Activated CD4-positive, alpha-beta T cell treated with anti-CD3 and anti-CD28 coated beads, Interleukin-2, amount 50 U/mL, for 24 hours (primary cell): ENCODE measurements at places on chromosomes 2 and 18.

DNA sequence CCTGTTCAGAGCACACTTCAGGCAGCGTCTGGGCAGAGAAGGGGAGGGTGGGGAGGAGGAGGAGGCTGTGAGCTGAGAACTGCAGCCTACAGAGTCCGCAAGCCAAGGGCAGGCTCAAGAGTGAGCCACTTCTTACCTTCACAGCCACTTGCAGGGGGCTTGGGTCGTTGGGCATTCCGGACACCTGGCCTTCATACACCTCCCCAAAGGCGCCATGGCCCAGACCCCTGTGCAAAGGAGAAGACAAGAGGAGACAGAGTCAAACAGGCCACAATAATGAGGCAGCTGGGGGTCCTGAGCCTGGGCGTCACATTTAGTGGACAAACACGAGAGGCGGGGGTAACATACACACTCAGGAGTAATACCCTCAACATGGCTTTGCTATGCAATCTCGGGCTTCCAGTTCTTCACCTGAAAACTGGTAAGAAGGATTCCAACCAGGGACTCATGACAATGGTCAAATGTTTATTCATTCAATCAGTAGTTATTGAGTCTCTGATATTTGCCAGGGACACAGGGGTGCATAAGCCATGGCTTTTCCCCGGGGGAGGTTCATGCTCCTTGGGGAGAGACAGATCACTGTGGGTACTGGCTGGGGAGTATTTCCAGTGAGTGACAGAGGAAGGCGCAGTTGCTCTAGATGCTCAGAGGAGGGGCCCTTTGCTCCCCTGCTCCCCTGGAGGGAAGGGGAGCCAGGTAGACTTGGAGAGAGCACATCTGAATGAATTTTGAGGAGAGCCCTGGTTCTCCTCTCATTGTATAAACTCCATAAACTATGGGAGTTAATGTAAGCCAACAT, 107.4 kb downstream of the CLIP4 start:
- DNase-seq = no peak

- no peak for DNase-seq
These were observed 22.6 kb upstream of the FZD5 start for GRCh38 chr2:207792244-207792785.

DNA sequence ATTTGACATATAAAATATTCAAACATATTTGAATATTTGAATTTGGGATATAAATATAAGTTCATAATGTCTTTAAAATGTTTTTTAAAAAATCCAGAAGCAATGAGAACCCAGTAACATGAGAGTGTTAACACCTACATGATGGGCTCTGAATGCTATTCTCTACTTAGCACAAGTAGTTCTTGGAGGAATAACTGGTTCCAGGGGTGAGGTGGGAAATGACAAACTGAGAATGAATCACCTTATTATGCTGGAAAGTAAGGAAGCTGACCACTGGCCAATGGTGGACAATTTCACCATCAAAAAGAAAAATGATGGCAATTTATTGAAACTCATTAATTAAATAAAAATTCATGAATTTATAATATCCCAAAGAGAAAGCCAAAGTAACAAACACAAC, 79.6 kb upstream of the NABP1 start:
- DNase-seq = no peak

DNA sequence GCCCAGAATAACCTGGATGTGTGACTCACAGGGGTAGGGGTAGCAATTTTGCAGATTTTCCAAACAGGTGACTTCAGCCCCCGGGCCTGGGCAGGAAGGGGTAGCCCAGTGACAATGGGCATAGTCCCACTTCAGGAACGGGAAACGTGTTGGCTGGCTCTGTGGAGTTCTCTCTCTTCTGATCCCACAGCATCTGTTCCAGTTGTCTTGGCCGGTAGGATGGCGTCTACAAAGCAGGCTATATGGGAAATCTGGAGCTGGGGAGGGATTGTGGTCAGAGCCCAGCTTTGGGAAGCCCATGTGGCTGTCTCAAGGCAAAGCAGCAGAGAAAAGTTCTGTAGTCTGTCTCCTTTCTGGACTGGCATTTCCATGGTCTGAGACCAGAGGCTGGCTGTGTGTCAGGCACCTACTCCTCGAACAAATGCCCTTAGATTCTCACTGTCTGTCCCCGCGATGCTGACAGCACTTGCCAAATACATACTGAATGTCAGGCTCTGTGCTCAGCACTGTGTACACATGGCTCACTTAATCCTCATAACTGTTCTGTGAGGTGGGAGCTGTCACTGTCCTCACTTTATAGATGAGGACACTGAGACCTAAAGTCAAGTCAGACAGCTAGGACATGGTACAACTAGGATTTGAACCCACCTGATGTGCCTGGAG, 17.9 kb upstream of the TMEM214 start:
- no peak for DNase-seq

- no peak for DNase-seq
These were observed 91.5 kb upstream of the PARD3B start for GRCh38 chr2:204453730-204454167.

GRCh38 chr18:23341383-23341782, 111.7 kb upstream of the RIOK3 start:
- DNase-seq = no peak

DNA sequence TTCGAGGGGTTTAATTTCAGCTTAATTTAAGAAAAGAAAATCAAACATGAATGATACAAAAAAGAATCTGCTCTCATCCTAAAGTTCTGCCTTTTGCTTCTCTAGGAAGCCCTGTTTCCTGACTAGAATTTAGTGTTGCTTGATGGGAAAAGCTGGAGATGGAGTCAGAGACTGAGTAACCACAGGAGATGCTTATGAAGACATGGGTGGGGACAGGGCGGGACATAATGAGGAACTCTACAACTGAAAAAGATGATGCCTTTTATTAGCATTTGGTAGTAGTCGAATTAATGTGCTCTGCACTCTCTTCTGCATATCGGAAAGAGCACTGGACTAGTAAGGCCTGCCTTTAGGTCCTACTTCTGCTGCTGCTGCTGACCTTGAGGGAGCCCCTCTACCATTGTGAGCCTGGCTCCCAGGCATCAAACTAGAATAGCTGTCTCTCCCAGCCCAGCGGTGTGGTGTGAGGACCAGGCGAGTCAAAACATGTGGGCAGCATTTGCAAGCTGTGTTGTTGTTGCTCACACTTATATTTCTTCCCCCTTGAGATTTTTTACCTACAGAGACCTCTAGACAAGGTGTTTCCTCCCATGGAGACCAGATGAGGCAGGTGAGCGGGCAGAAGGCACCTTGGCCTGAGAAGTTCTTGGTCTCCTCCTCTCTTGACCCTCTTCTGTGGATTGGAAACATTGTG, 61.5 kb downstream of the INPP4A start:
- no peak for DNase-seq

DNA sequence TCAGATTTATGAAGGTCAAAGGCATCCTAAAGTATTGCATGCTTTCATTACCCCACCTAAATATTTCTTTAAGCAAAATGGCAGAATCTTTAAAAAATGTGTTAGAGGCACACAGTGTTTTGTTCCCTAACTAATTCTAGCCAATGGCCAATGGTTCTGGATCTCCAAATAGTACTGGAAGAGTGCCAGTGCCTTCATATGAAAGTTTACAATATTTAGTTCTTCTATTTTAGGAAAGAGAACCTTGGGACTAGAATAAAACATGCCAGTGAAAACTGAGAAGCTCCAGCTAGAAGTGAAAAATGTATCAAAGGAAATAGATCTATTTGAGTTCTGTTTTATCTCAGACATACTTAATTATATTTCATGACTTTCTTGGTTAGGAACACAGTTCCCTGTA, 37.1 kb downstream of the TACR1 start:
- DNase-seq = no peak

- no peak for DNase-seq
These were observed 135.9 kb downstream of the CYP26B1 start for GRCh38 chr2:72011791-72012190.

GRCh38 chr18:657311-658000, at the start of gene TYMS:
TYMS (plus strand) TSS chr18:657653; CDS start chr18:657743, 90 bp downstream.
- DNase-seq = peak; percentile 14

DNA sequence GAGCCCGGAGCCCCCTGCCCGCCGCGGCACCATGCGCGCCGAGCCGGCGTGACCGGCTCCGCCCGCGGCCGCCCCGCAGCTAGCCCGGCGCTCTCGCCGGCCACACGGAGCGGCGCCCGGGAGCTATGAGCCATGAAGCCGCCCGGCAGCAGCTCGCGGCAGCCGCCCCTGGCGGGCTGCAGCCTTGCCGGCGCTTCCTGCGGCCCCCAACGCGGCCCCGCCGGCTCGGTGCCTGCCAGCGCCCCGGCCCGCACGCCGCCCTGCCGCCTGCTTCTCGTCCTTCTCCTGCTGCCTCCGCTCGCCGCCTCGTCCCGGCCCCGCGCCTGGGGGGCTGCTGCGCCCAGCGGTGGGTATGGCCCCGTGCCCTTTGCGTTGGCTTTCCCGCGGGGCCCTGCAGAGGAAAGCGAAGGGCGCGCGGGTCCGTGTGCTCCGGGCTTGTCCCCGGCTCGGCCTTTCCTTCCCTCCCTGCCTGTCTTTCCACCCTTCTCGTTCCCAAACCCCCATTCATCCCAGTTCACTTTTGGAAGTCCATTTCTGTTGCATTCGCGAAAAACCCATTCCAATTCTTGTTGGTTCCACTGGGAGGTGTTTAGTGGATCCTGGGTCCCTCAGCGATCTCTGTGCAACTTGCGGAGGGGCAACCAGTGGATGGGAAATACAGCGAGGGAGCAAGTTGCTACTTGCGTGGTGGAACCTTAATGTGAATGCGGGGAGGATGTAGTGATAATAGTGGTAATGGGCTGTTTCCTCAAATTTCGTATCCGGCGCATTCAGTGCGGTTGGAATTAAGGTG, 599 bp downstream of the ADAM23 start:
- no peak for DNase-seq

GRCh38 chr2:218895326-218895725, 14.7 kb downstream of the WNT10A start:
- no peak for DNase-seq

- no peak for DNase-seq
These were observed 6.2 kb downstream of the KCNIP3 start for GRCh38 chr2:95303191-95303919.

DNA sequence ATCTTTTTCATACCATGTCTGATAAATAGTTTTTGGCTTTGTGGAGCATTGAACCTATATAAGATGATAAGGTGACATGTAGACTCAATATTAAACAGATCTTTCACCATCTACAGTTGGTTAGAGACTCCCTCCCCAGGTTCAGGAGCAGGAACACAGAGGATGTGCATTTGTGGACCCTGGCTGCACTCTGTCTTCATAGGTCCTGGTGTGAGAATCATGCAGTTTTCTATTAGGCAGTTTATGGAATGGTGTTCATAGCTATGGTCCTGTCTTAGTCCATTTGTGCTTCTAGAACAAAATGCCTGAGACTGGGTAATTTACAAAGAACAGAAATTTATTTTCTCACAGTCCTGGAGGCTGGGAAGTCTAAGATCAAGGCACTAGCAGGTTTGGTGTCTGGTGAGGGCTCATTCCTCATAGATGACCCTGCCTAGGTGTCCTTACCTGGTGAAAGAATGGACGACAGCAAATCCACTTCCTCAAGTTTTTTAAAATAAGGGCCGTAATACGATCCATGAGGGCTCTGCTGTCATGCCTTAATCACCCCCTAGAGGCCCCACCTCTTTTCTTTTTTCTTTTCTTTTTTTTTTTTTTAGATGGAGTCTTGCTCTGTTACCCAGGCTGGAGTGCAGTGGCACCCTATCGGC, 35.3 kb upstream of the FAM98A start:
- DNase-seq = no peak

DNA sequence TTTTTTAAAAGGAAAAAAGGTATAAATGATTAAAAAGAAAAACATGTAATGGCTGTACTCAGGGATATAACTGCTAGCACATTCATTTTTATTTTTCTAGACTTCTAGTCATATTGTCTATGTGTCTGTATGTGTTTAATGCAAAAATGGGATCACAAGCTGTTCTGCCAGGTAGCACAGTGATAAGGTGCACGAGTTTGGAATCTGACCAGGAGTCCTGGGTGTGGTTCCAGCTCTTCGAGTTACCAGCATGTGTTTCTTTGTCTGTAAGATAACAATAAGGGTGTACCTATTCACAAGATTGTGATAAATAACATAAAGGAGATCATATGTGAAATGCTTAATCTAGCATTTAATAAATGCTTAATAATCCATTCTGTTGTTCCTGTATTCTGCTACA, 145.3 kb downstream of the PKP4 start:
- no peak for DNase-seq

- DNase-seq = no peak
These were observed 238.0 kb downstream of the PTPRM start for GRCh38 chr18:7805096-7805495.

DNA sequence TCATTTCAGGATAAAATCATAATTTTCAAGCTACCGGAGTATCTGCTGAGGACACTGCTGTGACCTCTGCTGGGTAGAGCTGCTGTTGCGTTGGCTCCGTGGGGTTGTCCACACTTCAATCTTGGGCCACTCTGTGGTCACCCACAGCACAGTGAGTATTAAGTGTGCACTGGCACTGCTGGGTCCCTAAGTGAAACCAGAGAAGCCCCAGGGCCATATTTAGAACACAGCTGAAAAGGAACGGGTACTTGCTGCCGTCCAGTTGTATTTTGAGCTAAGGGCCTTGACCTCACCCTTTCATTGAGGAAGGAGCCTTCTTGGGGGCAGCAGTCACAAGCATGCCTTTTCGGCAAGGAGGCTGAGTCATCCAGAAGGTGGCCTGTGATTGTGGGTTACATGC, 10.1 kb downstream of the SLC9A4 start:
- no peak for DNase-seq
